Esophagus muscularis mucosa (tissue), 4 donors: ENCODE measurements at places on chromosomes 1 and 21. TPM values are rescaled to one million over a fixed set of nuclear protein-coding genes. Genes with fewer than 3 reads are reported as not detected.

S100A5 gene
- not detected for total RNA-seq

GRCh38 chr21:34981791-34982190 is 67.3 kb downstream of the RUNX1 start:
- no peak for DNase-seq
- no peak overlapping the region for H3K27ac ChIP-seq
- no peak overlapping the region for H3K4me3 ChIP-seq

DNA sequence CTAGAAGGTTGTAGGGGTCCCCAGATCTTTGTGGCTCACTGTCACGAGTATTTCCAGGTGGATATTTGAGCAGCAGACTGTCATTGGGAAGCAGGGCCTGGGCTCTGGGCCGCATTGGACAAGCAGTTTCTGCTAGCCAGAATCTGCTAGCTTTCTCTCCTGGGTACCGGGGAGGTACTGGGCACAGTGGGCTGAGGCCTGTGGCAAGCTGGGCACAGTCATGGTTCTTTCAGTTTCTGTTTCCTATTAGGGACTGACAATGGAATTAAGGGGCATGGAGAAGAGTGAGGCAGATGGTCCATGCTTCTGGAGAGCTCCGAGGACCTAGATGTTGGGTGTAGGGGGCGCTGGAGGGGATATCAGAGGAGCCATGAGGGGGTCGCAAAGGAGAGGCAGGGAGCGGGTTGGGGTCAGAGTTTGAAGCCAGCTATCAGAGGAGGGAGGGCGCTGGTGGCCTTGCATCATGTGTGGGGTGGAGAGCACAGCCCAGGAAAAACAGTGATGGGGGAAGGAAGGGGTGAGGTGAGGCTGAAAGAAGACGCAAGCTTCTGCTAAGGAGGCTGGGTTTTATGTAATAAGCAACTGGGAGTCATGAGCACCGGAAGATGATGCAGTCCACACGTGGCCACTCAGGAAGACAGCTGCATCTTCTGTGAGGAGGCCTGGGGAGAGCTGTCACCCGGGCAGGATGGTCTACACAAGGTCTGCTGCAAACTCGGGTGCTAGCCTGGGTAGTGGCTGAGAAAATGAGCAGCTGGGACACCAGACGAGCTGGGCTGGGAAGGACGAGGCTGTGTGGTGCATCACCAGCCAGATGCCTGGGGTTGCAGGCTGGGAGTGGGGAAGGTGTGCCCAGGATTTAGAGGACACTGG is 72.7 kb downstream of the IER5 start:
- no peaks in the 10 kb centered on the region for H3K27me3 ChIP-seq
- H3K36me3 ChIP-seq: no peaks in the 10 kb centered on the region
- no peak overlapping the region for H3K4me3 ChIP-seq
- peaks cover 2% of the 10 kb centered on the region for H3K4me1 ChIP-seq
- DNase-seq: no peak

GRCh38 chr1:227227761-227228160 is 90.5 kb downstream of the CDC42BPA start:
- DNase-seq: no peak
- H3K36me3 ChIP-seq: no peaks in the 10 kb centered on the region
- H3K4me1 ChIP-seq: no peaks in the 10 kb centered on the region
- H3K27me3 ChIP-seq: no peaks in the 10 kb centered on the region

DNA sequence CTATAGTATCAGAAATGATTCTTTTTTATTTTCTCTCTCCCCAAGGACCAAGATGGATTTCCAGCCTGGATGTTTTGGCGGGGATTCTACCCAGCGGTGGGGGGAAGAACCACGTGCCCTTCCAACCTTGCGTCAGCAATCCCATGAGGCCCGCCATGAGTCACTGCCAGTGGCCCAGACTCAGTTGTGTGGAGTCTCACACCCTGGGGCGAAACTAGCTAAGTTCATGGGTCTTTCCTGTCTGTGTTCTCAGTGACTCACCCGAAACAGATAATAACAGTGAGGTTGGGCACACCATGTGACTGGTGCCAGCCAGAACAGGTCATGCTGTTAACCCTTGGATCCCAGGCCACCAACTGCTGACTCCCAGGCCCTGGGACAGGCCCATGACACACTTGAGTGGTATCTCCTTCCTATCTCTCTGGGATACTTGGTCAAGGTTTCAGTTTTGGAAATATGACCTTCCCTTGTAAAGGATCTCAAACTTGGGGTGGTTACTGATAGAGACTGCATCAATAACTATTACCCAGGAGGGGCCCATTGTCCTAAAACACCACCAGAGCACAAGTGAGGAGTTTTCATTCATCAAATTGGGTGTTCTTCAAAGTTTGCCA is 98.0 kb upstream of the DUSP10 start:
- H3K4me3 ChIP-seq: no peak overlapping the region
- no peaks in the 10 kb centered on the region for H3K27me3 ChIP-seq
- H3K36me3 ChIP-seq: no peaks in the 10 kb centered on the region
- peaks cover 4% of the 10 kb centered on the region for H3K4me1 ChIP-seq
- no peak for DNase-seq
- peak overlapping the region; percentile 40 for H3K27ac ChIP-seq

DNA sequence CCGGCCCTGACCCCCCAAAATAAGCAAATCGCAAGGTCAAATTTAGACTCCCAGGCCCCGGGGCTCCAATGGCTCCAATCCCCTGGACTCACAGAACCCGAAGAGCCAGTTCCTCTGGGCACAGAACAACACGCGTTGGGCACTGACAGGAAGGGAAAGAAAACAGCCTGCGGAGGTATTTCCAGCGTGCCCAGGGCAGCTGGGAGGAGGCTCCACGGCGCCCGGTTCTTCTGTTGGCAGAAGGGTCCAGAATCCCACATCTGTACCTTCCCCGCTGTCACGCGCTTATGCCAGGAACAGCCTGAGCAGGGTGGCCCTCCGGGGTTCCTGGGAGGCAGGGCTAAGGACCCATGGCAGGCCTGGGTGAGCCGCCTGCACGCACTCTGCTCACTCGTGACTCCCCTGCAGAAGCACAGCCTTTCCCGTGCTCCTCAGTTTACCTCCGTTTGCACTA is 85.5 kb downstream of the RIPK4 start:
- peaks cover 16% of the 10 kb centered on the region for H3K4me1 ChIP-seq
- H3K4me3 ChIP-seq: no peak overlapping the region
- DNase-seq: no peak
- H3K27me3 ChIP-seq: no peaks in the 10 kb centered on the region

GRCh38 chr1:23543707-23544443 is 12.8 kb upstream of the E2F2 start:
- DNase-seq: no peak
- no peak overlapping the region for H3K4me3 ChIP-seq
- no peaks in the 10 kb centered on the region for H3K27me3 ChIP-seq
- no peak overlapping the region for H3K27ac ChIP-seq

SUSD4 gene
- 1.7 TPM for total RNA-seq

GRCh38 chr1:200535605-200536004 is 84.9 kb downstream of the KIF14 start:
- H3K4me1 ChIP-seq: no peaks in the 10 kb centered on the region
- H3K27ac ChIP-seq: no peak overlapping the region
- DNase-seq: no peak
- no peaks in the 10 kb centered on the region for H3K27me3 ChIP-seq
- H3K4me3 ChIP-seq: no peak overlapping the region
- H3K36me3 ChIP-seq: no peaks in the 10 kb centered on the region

GRCh38 chr1:147772570-147772969 is 12.2 kb upstream of the GJA5 start:
- peak overlapping the region; percentile 52 for H3K27ac ChIP-seq
- DNase-seq: no peak

DNA sequence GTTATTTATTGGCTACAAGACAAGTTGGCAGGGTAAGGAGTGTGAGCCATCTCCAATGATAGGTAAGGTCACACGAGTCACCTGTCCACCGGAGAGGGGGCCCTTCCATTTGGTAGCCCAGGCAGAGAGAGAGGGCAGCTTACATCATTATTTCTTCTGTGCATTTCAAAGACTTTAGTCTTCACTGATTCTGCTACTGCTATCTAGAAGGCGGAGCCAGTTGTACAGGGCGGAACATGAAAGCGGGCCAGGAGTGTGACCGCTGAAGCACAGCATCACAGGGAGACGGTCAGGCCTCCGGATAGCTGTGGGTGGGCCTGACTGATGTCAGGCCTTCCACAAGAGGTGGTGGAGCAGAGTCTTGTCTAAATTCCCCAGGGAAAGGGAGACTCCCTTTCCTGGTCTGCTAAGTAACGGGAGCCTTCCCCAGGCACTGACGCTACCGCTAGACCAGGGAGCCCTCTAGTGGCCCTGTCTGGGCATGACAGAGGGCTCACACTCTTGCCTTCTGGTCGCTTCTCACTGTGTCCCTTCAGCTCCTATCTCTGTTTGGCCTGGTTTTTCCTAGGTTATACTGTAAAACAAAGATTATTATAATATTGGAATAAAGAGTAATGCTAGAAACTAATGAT is 36.7 kb downstream of the ZNF695 start:
- DNase-seq: no peak
- no peaks in the 10 kb centered on the region for H3K36me3 ChIP-seq
- H3K27me3 ChIP-seq: no peaks in the 10 kb centered on the region

CYP2J2 gene
- total RNA-seq: not detected

WNT9A gene
- 18.1 TPM for total RNA-seq

- peaks cover 81% of the 10 kb centered on the region for H3K4me1 ChIP-seq
- H3K27me3 ChIP-seq: no peaks in the 10 kb centered on the region
- DNase-seq: no peak
- peak overlapping the region; percentile 98 for H3K27ac ChIP-seq
- H3K36me3 ChIP-seq: no peaks in the 10 kb centered on the region
Observed at GRCh38 chr1:26283871-26284596, 4.1 kb downstream of the SH3BGRL3 start.

DNA sequence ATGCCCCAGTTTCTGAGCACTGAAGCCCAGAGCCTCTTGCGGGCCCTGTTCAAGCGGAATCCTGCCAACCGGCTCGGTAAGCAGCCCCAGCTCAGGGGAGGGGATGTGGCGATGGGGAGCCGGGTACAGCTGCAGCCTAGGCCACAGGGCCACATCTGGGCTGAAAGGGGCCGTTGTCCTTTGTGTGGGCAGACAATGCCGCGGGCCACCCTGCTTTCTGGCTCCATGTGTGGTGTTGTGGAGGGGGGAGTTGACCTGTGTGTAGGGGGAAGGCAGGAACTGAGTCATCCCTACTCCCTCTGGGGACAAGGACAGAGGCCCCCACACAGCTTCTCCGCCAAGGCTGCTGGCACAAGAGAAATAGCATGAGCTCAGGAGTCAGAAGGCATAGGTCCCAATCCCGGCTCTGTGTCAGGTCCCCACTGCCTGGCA is 26.0 kb downstream of the RPS6KA1 start:
- H3K4me3 ChIP-seq: no peak overlapping the region
- no peak overlapping the region for H3K27ac ChIP-seq
- H3K27me3 ChIP-seq: no peaks in the 10 kb centered on the region
- no peak for DNase-seq
- H3K36me3 ChIP-seq: no peaks in the 10 kb centered on the region

PLEKHA6 gene
- total RNA-seq: 12.5 TPM

GRCh38 chr1:22111620-22112019 is 31.3 kb downstream of the WNT4 start:
- no peak for DNase-seq
- peaks cover 68% of the 10 kb centered on the region for H3K4me1 ChIP-seq

- H3K4me1 ChIP-seq: peaks cover 52% of the 10 kb centered on the region
- no peak overlapping the region for H3K27ac ChIP-seq
- no peak overlapping the region for H3K4me3 ChIP-seq
- peaks cover 69% of the 10 kb centered on the region for H3K36me3 ChIP-seq
- DNase-seq: no peak
- H3K27me3 ChIP-seq: no peaks in the 10 kb centered on the region
Observed at GRCh38 chr1:36093226-36093625, 4.5 kb downstream of the ADPRS start.
